ENCODE measurements at places on chromosomes 1 and 21.
A peak's percentile ranks its signal among the peaks of the same experiment; 100 is the strongest.

GRCh38 chr1:230220478-230220877, 153.4 kb downstream of the GALNT2 start:
- DNase-seq, result no peak

DNA sequence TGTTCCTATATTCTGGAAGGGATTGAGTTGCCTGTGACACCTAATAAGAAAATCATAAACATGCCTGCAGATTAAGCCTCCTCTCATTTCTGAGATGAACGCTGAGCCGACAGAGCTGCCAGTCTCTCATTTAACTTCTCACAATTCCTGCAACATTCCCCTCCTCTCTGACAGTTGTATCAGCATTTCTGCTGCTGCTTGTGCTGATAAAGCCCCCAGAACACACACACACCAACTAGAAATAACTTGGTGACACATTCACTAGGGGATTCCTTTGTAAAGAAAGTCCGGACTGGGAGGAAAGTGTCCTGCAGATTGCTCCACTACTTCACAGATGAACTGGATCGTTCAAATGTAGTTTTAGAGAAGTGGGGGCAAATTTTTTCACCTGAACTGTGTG, 437.3 kb downstream of the PLA2G4A start:
- no peak for DNase-seq

DNA sequence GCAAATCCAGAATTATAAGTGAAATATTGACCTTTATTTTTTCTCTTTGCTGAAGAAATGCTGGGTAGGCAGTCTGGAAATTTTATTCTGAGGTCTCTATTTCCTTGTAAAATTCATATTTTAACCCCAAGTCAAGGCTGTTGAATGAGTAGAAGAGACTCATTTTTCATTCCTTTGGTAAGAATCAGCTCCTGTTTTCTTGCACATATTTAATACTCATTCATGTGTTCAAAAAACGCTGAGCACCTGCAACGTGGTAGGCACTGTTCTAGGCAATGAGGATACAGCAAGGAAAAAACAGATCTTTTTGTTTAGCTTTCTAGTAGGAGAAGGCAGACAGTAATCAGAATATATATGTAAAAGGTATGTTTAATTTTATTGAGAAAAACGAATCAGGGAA, 1.5 kb downstream of the PRKAA2 start:
- DNase-seq, result no peak

DNA sequence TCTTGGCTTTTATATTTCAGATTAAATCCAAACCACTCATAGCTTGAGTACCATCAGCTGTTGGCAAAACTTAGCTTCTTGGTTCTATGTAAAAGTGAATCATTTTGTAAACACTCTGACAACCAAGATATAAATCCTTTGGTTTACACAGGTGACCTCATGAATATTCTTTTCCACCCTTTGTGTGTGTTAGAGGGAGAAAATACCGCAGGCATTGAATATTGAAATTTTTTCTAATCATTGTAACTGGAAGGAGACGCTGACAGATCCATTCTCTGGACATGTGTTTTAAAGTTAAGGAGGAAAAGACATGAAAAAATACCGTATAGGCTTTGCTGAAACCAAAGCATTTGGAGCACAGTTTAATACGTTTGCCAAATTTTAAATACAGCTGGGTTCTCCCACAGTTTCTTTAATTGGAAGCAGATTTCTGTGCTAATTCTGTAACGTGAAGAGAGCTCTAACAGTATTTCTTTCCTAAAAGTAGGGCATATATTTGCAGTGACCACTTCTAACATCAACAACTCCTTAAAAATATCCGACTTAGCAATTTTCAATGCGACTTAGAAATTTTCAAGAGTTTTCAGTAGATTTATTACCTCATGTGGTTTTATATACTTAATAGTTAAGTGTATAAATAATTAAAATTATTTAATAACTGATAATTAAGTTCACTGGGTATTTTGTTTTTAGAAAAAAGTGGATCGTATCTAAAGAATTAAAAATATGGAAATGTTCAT, 388.2 kb downstream of the USP25 start:
- no peak for DNase-seq

DNA sequence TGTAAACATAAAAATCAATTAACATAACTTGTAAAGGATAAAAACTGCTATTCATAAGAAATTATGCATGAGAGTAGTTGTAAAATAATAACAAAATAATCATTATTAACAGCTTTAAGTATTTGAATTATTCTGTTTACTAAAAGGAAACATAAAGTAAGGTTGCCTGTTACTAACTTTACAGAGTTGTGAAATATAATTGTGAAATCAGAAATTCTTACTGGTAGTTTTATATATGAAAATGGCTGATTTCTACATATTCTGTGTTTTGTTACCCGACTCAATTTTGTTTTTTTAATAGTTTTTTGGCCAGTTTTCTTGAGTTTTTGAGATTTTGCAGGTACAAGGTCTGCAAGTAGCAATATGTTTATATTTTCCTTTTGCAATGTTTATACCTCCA, 27.8 kb downstream of the FNBP1L start:
- no peak for DNase-seq

DNA sequence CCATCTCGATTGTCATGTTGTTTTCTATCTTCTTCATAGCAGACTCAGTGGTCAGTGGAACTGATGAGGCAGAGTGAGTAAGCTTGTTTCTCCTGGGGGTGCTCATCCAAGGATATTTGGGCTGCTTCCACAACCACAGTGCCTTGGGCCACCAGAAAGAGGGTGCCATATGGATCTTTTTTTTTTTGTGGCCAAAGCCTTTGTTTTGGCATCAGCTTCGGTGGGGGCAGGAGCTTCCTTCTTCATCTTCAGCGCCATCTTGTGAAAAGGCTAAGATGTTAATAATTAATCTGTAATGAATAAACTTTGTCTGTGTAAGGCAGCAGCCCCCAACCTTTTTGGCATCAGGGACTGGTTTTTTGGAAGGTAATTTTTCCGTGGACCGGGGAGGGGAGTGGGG, 6.6 kb upstream of the PLPP3 start:
- DNase-seq, result no peak

DNA sequence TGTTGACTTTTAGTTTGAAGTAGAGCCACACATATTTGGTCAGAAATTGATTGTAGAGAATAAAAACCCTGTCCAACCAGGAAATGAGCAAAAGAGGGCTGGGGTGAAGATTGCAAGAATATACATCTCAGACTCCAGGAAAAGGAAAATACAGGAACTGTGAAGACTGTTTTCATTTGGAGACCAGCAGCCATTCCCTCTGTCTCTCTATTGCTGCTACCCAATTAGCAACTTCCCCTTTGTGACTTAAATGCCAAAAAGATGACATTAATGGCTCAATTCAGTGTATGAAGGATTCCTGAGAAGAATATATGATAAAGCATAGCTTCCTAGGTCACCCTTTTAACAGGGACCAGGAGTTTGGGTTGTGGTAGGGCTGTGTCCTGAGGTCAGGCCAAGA, 31.6 kb upstream of the CEP350 start:
- DNase-seq, result no peak

- no peak for DNase-seq
Measured at GRCh38 chr21:34630536-34631143, 15.7 kb upstream of the RCAN1 start.

DNA sequence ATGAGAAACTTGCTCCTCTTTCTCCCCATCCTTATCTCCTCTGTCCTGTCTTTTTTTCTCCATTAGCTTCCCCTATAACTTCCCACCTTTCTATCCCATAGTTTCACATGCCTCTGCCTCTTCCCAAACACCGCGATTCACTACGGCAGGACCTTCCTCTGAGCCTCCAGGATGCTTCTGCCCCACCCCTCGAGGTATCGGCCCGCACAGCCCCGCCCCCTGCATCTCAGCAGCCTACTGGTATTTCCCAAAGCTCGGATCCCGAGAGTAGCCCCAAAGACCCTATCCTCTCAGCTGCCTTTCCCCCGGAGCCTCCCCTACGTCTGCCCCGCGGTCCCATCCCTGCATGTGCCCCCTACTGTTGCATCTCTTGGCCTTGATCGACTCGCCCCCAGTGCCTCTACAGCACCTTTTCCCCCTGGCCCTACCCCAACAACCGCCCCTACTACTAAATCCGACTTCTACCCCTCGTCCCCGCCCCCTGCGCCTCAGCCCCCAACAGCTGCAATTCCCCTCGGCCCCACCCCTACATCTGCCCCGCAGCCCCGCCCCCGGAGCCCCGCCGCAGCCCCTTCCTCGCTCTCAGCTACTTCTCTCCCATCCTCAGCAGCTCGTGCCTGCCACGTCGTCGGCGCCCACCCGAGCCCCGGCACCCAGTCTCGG, 512 bp downstream of the PIAS3 start:
- no peak for DNase-seq

DNA sequence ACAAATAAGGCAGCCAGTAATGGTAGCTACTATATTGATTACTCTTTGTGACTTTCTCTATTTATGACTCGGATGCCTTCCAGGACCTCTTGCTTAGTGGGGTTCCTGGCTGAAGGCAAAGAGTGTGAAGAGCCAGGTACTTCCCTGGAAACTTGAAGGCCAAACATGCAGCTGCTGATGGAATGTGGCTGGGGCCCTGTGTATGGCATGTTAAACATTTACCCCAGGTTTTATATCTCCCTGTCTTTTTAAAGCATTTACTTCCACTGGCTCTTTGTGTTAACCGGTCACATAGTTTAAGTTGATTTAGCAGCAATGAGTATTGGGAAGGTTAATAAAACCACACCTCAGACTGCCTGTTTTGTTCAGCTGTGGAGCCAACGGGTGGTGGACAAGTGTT, 45.7 kb upstream of the PAXBP1 start:
- DNase-seq, result no peak

GRCh38 chr1:246142320-246142893, 364.7 kb downstream of the SMYD3 start:
- DNase-seq, result no peak

DNA sequence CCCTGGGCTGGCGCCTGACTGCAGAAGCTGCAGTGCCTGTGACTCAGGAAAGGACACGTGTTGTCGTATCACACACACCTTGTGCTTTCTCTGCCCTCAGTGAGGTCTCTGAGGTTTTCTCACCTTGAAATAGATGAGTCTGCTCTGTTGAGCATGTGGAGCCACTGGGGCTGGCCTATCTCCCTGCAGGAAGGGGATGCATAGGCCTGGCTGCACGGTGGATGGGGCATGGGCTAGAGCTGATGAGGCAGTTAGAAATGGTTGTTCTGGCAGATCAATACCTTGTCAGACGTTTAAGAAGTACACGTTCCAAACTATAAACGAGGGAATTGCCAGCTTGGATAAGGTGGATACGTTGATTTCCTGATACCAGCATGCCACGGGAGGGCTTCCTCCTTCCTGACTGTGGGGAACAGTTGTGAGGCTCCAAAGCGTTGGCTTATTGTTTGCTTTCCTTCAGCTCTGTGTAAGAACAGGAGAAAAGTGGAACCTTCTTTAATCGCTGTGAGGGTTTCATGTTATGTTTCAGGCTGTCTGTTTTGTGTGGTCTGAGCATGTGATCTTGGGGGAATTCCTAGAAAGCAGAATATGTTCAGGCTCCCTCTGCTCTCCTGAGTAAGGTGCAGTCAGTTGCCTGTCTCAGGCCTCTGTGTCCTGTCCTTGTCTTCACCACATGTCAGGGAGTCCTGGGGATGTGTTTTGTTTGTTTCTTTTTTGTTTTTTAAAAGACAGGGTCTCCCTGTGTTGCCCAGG, 44.8 kb downstream of the PCNT start:
- peak; percentile 10 for DNase-seq

DNA sequence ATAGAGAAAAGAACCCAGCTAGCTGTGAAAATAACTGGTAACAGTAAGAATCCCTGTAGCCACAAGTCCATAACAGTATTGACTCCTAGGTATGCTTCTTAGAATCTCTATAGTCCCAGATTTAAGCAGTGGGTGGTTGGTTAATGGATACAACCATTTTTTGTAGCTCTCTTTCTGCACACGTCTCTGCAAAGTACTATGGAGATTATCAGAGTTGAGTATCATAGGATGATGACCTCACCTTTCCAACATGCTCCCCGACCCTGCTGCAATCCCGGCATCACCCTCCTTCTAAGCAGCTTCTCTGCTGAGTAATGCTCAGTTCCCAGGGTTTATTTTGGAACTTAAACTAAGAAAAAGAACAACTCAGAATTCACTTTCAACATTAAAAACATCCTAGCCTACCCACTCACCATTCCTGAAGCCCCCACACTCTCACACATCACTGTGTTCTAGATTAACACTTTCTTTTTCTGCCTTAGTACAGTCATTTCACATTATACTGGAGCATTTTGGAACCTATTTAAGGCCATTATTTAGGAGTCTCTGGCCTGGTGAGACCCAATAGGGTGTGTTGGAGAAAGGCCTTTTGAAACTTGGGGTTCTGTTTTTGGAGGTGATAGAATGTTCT, 2.7 kb downstream of the MLLT11 start:
- no peak for DNase-seq

DNA sequence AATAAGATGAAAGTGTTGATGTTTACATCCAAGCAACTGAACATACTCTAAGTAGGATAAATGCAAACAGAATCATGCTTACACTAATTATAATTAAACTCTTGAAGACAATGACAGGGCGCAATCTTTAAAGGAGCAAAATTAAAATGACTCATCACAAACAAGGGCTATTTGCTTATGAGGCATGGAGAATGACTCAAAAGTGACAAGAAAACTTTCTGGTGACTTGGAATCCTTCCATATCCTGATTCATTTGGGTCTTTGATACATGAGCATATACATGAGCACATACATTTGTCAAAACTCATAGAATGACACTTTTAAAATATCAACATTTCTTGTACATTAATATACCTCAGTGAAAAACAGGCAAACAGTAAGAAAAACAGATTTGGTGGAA, 1632.3 kb downstream of the KCNT2 start:
- no peak for DNase-seq

GRCh38 chr1:230632273-230632873, 9.9 kb upstream of the COG2 start:
- DNase-seq, result no peak

GRCh38 chr1:221137666-221138065, 258.4 kb downstream of the HLX start:
- DNase-seq, result no peak

- no peak for DNase-seq
Measured at GRCh38 chr1:103144681-103145080, 36.4 kb upstream of the COL11A1 start.

- DNase-seq, result no peak
Measured at GRCh38 chr1:231581859-231582258, 44.7 kb upstream of the DISC1 start.

DNA sequence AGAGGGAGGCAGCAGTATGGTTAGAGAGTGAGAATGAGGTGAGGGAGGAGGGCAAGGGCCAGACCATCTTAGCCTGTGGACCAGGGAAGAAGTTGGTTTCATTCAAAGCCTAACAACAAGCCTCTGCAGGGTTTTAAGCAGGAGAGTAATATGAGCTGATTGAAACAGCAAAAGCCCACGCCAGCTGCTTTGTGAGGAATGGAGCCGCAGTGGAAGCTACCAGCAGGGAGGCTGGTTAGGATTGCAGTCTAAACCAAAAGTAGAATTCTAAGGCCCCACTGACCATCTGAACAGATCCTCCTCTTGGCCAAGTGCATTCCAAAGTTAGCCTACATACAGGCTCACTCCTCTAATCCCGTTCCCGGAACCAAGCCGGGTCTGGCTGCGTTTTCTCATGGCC, 44.8 kb downstream of the OLFML3 start:
- no peak for DNase-seq

DNA sequence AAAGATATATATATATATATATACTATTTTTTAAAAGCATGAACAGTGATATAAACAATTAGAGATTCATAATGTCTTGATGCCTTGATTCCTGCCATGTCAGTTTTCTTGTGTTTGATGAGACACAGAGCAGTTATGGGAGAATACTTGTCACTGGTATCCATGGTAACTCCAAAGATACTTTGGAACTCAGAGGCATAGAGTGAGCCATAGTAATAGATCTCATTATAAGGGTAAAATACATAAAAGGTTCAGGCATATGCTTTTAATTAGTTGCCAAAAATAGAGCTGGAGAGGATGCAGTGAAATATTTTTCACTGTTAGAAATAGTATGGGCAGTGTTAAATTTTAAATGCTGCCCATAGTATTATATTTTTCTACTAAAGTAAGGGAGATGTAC, 134.1 kb downstream of the SYT14 start:
- no peak for DNase-seq
